ENCODE measurements at places on chromosomes 2 and 18. TPM values are rescaled to one million over a fixed set of nuclear protein-coding genes. Genes with fewer than 3 reads are reported as not detected.

DNA sequence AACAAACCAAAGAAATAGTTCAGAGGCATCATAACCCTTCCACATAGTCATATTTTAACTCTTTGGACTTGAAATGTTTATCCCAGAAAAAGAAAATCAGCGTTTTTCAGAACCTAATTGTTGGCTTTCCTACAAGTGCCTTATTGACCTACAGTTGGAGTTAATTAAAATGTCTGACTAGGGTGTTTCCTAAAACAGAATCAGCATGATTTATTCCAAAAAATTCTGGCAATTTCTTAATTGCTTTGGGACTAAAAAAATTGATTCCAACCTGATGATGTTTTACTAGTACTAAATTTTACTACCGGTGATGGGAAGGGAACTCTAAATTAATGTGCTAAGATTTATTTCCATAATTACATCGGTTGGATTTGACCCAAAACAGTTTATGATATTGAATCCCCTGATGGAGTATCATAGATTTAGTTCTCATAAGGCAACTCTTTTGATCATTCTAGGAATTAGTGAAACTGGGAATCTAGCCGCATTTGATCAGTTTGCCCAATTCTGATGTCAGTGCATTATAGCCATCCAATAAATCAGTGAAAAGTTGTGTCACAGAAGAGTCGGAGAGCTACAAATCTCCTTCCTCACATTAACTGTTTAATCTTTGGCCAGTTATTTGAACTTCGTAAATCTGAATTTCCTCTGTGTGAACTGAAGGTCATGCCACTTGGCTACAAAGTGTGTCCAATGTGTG lies 134.3 kb upstream of the DSEL start:
- DNase-seq, result no peak

DNA sequence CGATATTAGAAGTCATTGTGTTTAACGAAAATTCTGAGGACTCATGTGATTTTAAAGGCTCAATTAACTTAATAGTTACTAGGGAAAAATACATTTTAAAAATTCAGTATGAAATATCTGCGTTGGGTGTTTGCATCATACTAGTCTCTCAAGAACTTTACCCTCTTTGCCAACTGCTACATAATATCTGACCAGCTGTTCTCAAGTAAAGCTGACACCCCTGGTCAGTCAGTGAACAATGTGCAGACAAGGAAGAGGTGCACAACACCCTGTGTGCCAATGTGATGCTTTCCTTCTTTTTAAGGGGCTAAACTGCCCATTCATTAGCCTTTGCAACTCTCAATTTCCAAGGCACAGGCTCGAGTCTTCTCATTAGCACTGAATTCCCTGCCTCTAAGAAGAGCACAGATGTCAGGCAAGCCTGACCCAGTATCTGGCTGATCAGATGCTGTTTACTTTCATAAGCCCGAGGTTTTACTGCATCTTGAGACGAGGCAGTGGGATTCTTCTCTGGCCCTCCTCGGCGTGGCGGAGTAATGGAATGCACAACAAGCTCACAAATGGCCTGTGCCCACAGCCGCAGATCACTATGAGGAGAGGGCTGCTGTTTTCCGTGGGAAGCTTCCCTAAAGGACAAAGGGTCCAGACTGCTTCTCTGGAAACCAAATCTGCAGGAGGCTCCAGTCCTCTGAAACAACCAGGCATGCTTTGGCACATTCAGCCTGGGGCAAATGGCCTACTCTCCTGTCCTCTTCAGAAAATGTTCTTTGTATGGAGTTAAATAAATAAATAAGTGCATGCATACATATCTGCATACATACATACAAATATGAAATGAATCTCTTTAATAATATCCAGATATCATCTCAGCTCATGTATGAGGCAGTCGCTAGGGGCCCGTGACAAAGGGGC lies 240.3 kb downstream of the ZNF521 start:
- no peak for DNase-seq

DNA sequence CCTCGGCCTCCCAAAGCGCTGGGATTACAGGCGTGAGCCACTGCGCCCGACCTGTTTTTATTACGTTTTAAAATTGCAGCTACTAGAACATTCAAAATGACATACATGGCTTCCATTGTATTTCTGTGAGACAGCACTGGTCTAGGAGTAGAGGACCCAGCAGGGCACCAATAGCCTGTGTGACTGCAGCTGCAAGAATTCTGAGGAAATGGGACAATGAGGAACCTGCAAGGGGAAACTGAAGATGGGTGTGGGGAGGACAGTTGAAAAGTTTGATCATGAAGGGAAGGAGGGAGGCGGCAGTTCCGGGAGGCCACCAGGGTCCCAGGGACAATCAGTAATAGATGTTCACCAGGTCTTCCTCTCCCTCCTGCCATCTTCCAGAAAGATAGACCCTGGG lies 13.9 kb upstream of the DNPEP start:
- DNase-seq, result peak; percentile 56

DNA sequence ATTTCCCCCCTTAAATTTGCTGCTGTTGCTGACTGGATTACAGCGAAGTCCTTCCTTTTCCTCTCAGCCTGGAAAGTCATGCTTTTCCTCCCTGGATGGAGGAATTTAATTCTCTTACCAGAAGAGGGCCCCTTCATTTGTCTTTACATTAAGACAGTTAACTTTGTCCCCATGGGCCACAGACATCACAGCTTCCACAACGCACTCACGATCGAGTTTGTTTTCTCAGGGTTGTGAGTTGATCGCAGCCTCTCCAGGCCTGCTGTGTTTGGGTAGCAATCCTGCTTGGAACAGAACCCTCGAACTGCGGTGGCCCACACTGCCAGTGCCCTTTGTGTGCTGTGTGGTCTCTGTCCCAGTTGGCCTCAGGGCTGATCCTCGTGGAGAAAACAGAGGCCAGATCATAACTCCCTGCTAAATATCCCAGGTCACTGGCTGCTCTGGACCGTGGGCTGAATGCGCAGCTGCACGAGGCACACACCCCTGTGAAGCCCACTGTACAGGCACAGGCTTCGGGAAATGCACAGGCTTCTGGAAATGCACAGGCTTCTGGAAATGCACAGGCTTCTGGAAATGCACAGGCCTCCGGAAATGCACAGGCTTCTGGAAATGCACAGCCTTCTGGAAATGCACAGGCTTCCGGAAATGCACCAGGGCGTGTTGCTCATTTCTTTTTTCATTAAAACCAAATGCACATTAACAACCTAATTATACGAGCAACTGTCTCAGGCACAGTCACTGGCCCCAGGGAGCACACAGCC lies 2.2 kb upstream of the PDIA6 start:
- DNase-seq, result no peak

GRCh38 chr2:74530239-74531187 lies 780 bp downstream of the HTRA2 start:
- peak; percentile 88 for DNase-seq

DNA sequence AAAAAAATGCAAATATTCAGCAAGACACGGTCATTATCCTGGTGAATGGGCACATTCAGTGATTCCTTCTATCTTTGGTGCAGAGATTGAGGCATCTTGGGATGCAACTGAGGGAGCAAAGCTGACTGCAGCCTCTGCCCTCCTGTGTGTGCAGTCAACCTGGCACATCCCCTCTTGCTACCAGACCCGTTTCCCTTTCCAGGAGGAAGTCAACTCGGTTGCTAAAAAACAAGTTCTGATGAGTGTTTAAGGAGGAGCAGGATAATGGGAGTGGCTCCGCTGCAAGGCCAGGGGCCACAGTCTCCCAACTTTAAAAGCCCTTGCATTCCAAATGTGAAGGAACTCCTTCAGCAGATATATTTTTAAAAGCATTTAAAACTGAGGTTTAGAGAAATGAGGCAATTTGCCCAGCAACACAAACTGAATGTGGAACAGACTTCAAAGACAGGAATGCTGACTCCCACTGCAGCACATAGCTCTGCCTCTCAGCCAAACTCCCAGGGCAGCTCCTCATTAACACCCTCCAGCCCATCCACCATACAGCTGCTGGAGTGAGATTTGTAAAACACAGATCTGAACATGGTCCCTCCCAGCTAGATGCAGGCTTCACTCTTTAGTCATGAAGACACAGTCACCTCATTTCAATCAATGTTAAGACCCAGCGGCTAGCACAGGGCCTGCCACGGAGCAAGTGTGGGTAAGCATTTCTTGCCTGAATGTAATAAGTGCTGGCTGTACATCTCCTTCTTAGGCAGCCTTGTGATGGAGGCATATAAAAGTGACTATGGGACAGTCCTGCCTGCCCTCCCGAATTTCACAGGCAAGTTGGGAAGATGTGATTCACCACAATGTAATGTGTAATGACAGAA lies 54.3 kb downstream of the VSNL1 start:
- no peak for DNase-seq

- DNase-seq, result no peak
Measured at GRCh38 chr2:75077909-75078308, 119.5 kb downstream of the POLE4 start.

GRCh38 chr2:191166756-191167445 lies 16.1 kb upstream of the STAT4 start:
- no peak for DNase-seq

DNA sequence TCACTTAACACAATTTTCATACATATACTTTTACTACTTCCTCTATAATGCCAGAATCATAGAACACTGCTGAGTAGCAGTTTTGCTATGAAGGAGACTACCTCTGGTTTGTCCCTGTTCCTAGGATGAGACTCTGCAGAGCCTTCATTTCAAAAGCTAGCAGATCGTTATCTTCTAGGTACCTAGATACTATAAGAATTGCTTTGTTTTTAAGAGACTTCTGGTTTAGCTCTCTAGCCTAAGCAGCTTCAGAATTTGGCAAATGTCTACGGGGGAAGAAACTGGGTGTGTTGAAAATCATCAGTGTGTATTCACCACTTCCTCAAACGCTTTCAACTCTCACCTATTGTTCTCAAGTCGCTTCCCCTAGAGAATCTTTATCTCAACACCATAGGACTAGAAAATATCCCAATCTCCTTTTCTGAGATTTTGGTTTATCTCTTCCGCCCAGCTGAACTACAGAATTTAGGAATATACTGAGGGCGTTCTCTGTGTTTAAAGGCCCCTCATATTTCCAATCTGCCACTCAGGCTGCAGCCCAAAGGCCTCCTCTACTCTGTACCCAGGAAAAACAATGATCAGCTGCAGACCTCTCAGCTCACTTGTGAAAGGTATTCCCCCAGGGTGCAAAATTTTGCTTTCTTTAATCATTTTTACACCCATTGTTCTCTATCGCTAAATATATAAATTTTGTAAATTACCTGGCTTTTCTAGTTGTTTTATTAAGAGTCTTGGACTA lies 28.7 kb downstream of the SMAD2 start:
- no peak for DNase-seq

DNA sequence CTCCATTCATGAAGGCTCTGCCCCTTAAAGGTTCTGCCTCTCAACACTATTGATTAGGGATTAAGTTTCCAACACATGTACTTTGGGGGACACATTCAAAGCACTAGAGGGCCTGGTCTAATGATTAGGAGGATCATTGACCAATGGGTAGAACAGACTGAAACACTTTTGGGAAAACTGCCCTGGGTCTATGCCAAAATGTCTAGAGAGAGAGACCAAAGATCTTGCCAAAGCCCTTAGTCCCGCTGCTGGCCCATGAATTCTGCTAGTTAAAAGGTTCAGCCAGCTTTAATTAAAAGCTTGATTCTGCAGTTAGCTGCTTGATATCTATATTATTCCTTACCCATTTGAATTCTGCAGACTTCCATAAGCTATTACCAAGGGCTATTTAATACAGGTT lies 613.2 kb downstream of the SLC4A3 start:
- DNase-seq, result no peak

Gene ESPNL
- total RNA-seq, result 0.24 TPM

Gene ASB18
- total RNA-seq, result not detected

Gene DCC
- total RNA-seq, result 3.2 TPM

Gene UGGT1
- 43.0 TPM for total RNA-seq
